ENCODE measurements at places on chromosomes 7 and 10. TPM values are rescaled to one million over a fixed set of nuclear protein-coding genes. Genes with fewer than 3 reads are reported as not detected.

DNA sequence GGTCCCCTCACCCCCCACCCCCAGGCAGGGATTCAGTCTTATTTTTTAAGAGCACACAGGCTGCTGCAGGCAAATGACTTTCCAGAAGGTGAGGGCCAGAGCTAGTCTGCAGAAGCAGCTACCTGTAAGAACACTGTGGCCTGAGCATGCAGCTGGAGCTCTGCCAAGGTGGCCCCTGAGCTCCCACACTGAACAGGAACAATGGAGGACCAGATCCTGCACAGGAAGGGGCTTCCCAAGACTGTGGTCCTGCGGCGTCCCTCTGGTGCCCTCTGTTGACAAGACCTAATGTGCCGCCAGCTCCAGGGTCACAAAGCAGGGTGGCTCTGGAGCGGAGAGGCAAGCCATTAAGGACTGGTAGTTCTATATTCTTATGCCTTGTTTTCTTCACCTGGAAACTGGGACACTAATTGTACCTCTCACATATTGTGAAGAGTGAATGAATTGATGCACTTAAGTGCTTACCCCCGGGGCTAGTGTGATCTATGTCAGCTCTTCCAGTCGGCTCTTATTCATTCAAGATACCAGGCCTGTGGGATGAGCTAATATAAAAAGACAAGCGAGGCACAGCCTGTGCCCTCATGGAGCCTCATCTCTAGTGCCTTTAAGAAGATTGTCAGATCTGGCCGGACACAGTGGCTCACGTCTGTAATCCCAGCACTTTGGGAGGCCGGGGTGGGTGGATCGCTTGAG is 8.0 kb upstream of the BEND7 start:
- DNase-seq: peak; percentile 64

GRCh38 chr7:778271-778967 is 51.3 kb upstream of the PRKAR1B start:
- DNase-seq: no peak

DNA sequence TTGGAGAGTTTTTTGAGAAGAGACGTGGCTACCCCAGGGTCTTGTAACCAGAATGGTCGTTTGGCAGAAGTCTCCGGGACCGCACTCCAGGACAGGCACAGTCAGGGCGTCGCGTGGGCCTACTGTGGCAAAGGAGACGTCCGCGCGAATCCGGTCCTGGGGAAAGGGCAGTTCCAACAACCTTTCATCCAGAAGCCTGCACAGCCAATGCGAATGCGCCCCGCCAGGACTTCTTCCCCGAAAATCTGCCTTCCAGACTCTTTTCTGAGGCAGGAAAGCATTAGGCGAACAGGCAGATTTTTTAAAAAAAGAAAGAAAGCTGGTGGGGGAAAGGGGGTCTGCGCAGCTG is 2.0 kb downstream of the HPSE2 start:
- DNase-seq: no peak

- no peak for DNase-seq
Measured at GRCh38 chr10:78165617-78166016, 132.0 kb downstream of the RPS24 start.

GRCh38 chr7:100952641-100953040 is 3.3 kb downstream of the MUC3A start:
- no peak for DNase-seq

DNA sequence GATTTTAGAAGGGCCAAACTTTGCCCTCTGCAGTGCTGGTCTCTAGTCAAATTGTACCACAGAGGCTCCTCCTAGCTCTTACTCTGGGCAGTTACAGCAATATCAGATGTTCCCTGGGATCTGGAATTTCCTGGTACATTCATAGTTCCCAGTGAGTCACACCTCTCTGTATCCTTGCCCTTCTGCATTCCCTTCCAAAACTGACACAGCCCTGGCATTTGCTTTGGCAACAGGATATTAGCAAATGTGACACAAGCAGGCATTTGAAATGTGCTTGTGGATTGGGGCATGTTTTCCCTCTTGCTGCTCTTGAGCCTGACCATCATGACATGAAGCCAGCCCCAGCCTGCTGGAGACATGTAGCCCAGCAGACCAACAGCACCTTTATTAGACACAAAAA is 284.7 kb upstream of the AKR1E2 start:
- DNase-seq: no peak

GRCh38 chr7:84162584-84162983 is 32.0 kb downstream of the SEMA3A start:
- DNase-seq: no peak

DNA sequence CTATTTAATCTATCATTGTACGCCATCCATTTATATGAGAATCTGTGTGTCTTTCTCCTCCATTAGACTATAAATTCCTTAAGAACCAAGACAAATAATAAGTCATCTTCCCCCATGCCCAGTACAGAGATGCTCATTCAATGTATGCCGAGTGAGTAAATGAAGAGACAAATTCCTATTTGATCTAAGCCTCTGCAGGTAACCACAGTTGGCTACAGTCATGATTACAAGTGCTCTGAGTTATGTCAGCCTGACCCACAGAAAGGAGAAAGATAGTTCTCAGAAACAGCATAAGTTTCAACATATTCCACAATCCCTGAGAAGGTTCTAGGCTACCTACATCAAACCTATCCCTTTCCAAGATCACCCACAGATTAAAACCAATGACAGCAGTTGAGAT is 46.1 kb downstream of the MPP7 start:
- DNase-seq: no peak

DNA sequence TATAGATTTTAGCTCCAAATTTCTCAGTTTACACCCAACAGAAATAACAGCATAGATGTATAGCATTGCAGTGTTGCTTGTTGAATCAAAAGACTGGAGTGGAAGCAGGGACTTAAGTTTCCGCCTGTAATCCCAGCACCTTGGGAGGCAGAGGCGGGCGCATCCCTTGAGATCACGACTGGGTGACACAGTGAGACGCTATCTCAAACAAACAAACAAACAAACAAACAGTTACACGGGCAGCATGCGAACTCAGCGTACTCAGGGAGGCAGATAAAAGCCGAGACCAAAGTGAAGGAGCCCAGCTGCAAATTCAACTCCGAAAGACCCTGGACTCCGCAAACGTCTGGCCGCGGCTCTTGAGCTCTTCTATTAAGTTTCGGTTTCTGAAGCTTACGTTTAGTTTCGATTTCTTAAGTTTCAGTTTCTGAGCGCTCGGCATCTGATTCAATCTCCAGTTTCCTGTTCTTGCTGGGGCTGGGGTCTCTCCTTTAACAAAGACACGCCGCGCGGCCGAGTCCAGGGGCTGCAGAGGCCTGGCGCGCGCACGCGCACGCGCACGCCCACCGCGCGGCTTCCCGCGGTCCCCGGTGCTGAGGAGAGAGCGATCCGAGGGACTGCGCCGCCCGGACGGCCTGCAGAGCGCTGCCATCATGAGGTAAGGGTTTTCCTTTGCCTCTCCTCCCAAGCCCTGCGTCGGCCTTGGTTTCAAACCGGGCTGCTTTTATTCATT is at the start of gene IFIT5:
TSS of gene IFIT5 (plus strand) at position 423 of the 733 bp plus-strand sequence. CDS start at position 654, 231 bp downstream.
- DNase-seq: peak; percentile 71

DNA sequence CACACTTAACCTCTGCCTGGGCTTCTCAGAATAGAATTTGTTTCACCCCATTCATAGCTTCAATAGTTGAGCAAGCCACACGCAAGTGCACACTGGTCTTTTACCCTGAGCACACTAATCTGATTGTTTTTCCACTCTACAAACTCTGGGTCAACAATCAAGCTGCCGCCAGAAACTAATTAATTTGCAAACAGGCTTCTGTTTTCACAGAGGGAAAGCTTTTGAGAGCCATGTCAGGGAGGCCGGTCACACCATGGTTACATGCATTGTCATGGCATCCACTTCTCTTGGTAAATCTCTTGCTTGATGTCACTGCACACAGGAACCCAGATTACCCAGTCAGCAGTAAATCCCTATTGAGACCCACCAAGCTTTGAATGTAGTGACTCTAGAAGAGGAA is 154.2 kb downstream of the SEMA3A start:
- DNase-seq: no peak

GRCh38 chr7:50364645-50365044 is 60.1 kb downstream of the IKZF1 start:
- DNase-seq: no peak

- no peak for DNase-seq
Measured at GRCh38 chr10:86163522-86164173, 202.9 kb downstream of the GRID1 start.

DNA sequence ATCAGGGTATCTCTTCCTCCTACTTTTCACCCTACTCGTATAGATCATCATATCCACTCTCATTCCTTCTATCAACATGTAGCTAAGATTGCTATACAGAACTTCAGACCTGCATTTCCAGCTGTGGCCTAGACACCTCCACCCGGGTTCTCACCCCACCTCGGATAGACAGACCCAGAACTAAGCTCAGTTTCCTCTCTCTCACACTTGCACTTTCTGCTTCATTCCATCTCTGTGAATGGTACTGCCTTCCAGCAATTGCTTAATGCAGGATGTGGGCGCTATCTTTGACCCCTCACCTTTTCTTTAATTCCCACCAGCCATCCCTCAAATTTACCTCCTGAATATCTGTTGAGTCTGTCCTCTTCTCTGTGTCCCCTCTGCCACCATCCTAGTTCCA is 35.7 kb downstream of the AGK start:
- no peak for DNase-seq

- no peak for DNase-seq
Measured at GRCh38 chr10:118033905-118034304, 12.8 kb downstream of the RAB11FIP2 start.

DNA sequence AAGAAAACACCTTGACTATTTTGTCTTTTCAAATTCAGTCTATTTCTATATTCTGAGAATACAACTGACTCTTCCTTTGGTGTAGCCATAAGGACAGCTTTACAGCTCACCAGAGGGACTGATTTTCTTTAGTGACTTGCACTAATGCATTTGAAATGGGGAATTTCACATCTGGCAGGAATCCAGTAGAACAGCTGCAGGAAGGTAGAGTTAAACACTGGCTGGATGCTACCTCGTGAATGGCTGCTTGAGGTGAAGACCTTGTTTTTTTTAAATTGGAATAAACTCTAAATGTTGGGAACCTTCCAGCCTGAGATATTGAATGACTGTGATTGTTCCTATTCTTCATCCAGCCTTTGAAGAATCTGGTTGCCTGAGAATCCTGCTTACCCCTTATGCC is 139.5 kb upstream of the STK17A start:
- DNase-seq: no peak

DNA sequence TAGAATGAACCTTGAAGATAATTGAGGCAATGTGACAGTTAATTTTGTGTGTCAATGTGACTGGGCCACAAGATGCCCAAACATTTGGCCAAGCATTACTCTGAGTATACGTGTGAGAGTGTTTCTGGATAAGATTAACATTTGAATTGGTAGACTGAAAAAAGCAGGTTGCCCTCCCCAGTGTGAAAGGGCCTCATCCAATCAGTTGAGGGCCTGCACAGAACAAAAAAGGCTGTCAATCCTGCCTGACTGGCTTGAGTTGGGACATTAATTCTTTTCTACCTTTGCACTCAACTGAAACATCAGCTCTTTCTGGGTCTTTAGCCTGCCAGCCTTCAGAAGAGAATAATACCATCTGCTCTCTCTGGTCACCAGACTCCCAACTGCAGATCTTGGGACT is 56.6 kb upstream of the PDE1C start:
- no peak for DNase-seq

The FRMD4A gene
- total RNA-seq: 42.4 TPM

The OPN1SW gene
- not detected for total RNA-seq

The DENND10 gene
- total RNA-seq: 39.6 TPM
